ENCODE measurements at places on chromosomes 5 and 9.

DNA sequence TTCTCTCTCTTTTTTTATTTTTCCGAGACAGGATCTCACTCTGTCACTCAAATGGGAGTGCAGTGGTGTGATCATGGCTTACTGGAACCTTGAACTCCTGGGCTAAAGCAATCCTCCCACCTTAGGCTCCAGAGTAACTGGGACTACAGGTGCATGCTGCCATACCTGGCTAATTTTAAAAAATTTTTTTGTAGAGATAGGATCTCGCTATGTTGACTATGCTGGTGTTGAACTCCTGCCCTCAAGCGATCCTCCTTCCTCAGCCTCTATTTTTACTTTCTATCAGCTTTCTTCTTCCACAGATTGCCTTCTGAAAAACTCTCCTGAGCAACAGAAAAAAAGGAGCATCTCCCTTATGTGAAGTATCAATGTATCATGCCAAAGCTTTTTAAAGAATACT lies 14.1 kb upstream of the ERBIN start:
- no peak for DNase-seq

DNA sequence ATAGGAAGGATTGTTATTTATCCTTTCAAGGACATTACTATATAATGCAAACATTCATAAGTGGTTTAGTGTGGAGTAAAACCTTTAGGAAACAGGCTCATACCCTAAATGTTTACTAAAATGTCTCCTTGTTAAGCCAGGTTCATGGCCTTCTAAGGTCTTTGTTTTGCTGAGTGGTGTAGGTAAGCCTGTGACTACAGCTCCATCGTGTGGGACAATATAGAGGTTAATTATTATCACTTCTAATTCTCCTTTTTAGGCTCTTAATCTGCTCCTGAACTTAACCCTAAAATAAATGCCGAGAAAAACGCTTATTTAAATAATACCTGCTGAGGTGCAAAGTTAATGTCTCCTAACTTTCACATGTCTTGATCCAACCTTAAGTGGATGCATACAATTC lies 43.8 kb downstream of the SPINK5 start:
- DNase-seq: no peak

DNA sequence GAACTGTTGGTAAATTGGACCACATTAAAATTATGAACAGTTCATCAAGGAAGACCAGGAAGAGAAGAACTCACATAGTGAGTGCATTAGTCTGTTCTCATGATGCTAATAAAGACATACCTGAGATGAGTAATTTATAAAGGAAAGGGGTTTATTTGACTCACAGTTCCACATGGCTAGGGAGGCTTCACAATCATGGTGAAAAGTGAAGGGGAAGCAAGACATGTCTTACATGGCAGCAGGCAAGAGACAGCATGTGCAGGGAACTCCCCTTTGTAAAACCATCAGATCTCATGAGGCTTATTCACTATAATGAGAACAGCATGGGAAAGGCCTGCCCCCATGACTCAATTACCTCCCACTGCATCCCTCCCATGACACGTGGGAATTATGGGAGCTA lies 135.9 kb upstream of the MAN2A1 start:
- DNase-seq: no peak

DNA sequence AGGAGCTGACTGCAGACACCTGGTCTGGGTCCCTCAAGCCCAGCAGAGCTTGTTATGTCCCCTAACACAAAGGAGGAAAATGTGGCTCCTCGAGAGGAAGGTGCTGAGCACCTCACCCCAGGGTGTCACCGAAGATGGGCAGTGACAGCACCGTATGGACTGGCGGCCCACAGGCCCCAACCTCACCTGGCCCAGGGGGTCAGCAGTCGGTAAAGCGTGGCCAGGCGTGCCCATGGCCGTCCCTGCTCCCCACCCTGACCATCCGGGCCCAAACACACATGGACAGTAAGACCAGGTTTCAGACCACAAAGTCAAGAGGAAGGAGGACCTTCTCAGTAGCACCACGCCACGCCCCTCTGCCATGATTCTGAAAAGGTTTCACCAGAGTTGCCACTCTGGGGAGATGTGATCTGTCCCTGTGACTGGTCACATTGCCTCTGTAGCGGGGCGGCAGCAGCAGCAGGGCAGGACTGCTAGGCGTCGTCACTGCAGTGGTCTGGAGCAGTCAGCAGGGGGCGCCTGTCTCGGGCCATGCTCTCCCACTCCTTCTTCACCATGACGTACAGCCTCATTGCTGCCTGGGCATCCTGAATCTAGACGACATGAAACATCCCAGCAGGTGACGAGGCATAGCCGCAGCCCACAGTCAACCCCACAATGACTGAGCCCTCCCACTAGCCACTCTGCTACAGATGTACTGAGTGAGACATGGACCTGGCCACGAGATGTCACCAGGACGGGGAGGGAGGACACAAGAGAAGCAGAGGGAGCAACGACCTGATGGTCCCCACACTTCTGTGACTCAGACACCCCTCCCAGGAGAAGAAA lies 11.1 kb downstream of the REXO4 start:
- no peak for DNase-seq

- DNase-seq: no peak
Measured at GRCh38 chr5:4405614-4406219, 734.4 kb upstream of the ADAMTS16 start.

DNA sequence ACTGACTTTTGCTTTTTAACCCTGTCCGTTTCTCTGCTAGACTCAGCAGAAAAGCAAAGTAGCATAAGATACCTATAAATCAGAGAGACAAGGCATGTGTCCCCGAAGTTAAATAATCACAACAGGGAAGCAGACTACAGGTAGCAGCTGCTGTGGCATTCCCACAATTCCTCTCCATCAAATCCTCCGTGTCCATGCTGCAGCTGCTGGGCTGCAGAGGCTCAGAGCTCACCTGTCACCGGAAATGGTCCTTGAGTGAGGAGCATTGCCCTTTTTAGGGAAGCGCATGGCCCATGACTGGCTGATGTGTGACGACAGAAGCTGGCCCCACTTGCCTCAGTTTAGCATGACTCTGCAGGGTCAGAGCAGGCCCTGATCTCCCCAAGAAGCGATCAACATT lies 125.0 kb downstream of the MSX2 start:
- no peak for DNase-seq

GRCh38 chr9:128275198-128276007 lies at the start of gene GOLGA2:
GOLGA2 (minus strand) TSS chr9:128276007; CDS start chr9:128275976, 31 bp downstream.
- no peak for DNase-seq

- no peak for DNase-seq
Measured at GRCh38 chr5:175900157-175900556, 28.8 kb downstream of the CPLX2 start.

GRCh38 chr9:3900673-3901318 lies 375.0 kb upstream of the RFX3 start:
- DNase-seq: no peak

- no peak for DNase-seq
Measured at GRCh38 chr9:93254806-93255493, 71.0 kb downstream of the WNK2 start.

GRCh38 chr9:133457233-133457632 lies 2.5 kb upstream of the CACFD1 start:
- DNase-seq: no peak

GRCh38 chr5:159241946-159242552 lies 21.0 kb upstream of the UBLCP1 start:
- DNase-seq: no peak

GRCh38 chr9:72872718-72873117 lies 80.1 kb downstream of the ALDH1A1 start:
- no peak for DNase-seq
